Ascending aorta (tissue), 2 donors: ENCODE measurements at places on chromosomes 7 and 10. TPM values are rescaled to one million over a fixed set of nuclear protein-coding genes. Genes with fewer than 3 reads are reported as not detected.

- H3K4me1 ChIP-seq, result peaks cover 36% of the 10 kb centered on the region
- no peak for DNase-seq
- H3K4me3 ChIP-seq, result no peak overlapping the region
- no peak overlapping the region for H3K27ac ChIP-seq
- H3K36me3 ChIP-seq, result no peaks in the 10 kb centered on the region
Measured at GRCh38 chr10:93071177-93071472, 2.6 kb upstream of the CYP26A1 start.

Gene PRF1
- total RNA-seq, result 6.2 TPM

- H3K4me1 ChIP-seq, result no peaks in the 10 kb centered on the region
- H3K27ac ChIP-seq, result no peak overlapping the region
Measured at GRCh38 chr10:132549371-132549770, 11.8 kb downstream of the INPP5A start.

DNA sequence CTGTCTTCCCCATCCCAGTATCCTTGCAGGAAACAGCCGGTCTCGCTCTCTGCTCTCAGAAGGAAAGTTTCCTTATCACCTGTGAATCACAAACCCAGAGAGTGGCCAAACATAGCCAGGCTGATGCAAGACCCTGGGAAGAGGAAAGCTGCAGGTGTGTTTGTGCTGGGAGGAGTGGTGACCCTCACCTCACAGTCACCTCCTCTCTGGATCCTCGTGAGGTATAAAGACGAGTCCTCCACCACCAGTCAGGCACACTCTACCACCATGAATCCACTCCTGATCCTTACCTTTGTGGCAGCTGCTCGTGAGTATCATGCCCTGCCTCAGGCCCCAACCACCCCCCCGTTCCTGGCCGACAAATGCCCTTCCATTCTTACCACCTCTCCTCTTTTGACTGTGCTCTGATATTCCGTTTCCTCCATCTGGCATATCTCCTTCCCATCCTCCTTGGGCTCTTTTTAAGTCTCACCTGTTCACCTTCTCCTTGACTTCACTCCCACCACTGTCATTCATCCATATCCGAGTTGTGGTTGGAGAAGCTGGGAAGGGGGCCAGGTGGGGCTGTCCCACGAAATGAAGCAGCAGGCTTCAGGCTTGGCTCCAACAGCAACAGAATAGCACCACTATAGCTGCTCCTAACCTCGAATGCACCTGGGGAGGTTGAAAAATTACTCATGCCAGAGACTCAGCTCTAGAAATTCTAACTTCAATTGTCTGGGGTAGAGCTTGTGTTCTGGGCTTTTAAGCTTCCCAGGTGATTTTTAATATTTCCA is at the start of gene PRSS1:
PRSS1 (plus strand) TSS at position 255 of the 776 bp plus-strand sequence; CDS start at position 268, 13 bp downstream.
- no peak for DNase-seq
- H3K36me3 ChIP-seq, result no peaks in the 10 kb centered on the region
- no peaks in the 10 kb centered on the region for H3K4me1 ChIP-seq

DNA sequence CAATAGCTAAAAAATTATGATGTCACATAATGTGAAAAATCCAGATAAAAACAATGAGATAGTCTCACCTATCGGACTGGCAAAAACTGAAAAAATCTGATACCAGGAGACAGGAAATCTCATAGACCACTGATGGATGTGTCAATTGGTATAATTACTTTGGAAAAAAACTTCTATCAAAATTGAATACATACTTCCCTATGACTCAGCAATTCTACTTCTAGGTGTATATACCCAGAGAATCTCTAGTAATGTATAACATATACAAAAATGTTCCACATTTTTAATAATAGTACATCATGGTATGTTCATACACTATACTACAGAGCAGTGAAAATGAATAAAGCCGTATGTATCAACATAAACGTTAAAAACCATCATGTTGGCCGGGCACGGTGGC is 34.9 kb downstream of the SHTN1 start:
- no peak overlapping the region for H3K4me3 ChIP-seq
- H3K27me3 ChIP-seq, result no peaks in the 10 kb centered on the region
- no peak for DNase-seq
- no peaks in the 10 kb centered on the region for H3K4me1 ChIP-seq

Gene SYT15B
- total RNA-seq, result 68.3 TPM

DNA sequence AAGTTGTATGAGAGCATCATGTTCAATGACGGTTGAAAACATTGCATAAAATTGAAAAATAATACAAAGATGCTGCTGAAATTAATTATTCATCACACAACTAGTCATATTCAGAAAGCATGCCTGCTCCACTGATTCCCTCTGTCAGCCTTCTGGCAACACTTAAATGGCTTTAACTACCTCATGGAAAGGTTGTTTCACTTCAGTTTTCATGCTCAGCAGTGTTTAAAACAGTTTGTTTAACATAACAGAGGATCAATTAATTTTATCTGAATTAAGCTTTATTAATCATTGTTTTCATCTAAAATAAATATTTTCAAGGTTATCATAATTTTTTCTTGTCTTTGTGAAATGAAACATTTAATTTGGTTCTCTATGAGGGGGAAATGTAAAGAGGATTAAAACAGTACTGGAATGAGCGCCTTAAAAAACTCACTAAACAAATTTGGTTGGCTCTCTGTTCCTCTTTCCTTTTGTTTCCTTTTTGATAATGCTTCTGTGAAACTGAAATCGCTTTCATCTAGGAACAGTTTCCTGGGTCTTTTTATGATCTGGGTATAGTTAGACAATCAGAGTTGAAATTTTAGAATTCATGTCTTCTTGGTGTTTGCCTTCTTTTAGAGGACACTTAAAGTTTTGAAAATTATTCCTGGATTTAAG is 427.4 kb downstream of the SH2D4B start:
- no peaks in the 10 kb centered on the region for H3K27me3 ChIP-seq
- no peaks in the 10 kb centered on the region for H3K4me1 ChIP-seq
- H3K4me3 ChIP-seq, result no peak overlapping the region
- H3K27ac ChIP-seq, result no peak overlapping the region
- no peaks in the 10 kb centered on the region for H3K36me3 ChIP-seq
- DNase-seq, result no peak
